ENCODE measurements at places on chromosomes 7 and 10.

DNA sequence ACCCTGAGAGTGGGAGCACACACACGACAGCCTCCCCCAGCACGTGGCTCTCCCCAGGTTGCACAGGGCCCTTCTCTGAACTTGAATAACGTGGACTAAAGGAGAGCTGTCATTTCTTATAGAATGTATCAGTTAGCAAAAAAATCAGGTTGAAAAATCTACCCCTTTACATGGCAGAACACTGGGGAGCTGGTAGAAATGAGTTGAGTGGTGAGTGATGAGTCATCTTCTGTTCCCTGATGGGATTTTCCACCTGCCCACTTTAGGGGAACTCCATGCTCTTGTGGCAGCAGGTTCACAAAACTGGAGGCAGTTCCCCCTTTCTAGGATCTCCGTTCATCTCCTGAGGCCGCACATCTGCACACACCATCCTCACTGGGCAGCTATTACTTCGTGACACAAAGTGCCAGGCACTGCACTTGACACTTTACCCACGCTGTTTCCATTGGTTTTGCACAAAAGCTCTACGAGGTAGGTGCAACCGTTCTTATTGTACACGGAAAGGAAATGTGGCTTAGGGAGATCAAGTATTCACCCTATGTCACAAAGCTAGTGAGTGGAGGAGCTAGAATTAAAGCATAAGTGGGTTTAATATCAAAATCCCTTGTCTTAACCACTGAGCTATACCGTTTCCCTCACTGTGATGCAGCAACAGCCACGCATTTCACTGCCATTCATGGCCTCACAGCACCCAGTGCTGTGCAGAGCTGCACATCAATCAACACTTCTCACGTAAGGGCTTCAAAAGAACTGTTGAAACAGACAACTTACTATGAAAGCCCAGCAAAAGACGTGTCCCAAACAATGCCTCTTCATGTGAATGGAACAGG lies 80.2 kb downstream of the RNF216 start:
- DNase-seq = no peak

DNA sequence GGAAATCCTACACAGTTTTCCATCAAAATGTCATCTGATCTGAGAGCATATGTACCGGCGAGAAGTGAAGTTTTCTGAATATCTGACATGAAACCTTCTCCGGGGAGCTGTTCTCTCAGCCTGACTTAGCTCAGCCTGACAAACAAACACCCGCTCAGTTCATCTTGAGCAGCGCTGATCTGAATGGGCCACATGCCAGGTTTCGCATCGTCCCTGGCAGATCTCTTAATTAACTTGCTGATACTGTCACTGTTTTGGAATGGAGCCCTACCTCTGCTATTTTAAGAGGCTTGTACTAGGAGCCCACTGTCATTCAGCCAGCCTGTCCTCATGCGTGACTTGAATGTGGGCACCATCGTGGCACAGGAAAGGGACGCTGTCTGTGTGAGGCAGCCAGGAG lies 109.2 kb downstream of the STRA8 start:
- DNase-seq = no peak

GRCh38 chr10:17112566-17112965 lies 17.0 kb downstream of the CUBN start:
- DNase-seq = no peak

- no peak for DNase-seq
These were observed 28.6 kb downstream of the OGDH start for GRCh38 chr7:44634839-44635591.

- no peak for DNase-seq
These were observed 18.3 kb downstream of the TACR2 start for GRCh38 chr10:69398466-69398865.

GRCh38 chr7:7438851-7439250 lies 96.8 kb downstream of the COL28A1 start:
- peak; percentile 85 for DNase-seq

DNA sequence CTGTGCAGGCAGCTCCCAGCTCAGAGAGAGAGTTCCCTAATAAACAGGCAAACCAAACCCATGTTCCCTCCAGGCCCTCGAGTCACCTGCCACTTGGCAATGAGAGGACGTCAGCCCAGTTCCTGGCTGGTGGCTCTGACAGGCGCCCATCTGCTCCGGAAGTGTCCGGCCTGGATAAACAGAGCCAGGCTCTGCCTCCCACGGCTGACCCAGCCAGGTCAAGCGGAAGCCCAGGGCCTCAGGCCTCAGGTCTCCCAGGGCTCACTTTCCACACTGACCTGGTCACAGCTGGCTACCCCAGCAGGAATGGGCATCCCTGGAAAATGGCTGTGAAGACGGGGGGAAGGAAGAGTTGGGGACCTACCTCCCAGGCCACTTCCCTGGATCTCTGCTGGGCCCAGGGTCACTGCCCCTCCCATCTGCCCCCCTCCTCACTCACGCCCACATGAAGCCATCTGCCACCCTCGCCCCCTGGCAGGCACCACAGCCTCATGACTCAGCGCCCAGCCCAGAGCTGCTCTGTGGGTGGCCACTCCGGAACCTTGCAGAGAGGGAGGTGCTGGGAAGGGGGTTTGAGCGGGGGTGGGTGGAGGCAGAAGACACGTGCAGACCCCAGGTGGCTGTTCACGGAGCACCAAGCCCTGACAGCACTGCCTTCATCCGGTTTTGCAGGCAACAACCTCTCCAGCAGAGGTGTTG lies 37.4 kb upstream of the DUSP5 start:
- no peak for DNase-seq

GRCh38 chr10:30821994-30822692 lies 192.6 kb upstream of the LYZL2 start:
- DNase-seq = no peak

DNA sequence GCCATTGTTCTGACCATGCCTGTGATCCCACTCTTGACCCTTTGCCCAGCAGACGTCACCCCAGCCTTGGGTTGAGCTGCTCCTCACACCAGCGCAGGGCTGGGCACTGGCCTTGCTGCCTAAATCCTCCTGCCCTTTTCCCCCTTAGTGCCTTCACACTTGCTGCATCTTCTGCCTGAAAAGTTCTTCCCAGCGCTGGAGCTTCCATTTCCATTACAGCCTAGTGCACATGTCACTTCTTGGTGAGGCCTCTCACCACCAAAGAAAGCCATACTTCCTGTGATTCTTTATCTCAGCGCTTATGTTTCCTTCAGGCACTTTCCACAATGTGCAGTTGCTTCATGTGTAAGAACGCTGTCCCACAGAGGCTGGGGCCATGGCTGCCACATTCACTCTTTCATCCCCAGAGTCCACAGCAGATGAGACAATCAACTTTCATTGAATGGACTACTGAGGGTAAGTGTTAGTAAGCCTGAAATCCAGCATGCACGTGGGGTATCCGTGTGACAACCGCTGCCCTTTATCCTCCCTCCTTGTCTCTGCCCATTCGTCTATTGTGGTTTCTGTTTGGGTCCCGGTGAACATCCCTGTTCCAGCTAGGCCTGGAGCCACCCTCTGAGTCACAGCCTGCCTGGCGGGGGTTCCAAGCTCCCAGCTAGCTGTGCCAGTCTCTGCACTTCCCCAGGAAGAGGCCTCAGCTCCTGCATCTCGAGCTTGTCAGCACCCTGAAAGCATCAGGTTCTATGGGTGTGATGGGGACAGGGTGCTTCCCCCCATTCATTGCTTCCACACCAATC lies 37.3 kb downstream of the ADRA2A start:
- DNase-seq = no peak

DNA sequence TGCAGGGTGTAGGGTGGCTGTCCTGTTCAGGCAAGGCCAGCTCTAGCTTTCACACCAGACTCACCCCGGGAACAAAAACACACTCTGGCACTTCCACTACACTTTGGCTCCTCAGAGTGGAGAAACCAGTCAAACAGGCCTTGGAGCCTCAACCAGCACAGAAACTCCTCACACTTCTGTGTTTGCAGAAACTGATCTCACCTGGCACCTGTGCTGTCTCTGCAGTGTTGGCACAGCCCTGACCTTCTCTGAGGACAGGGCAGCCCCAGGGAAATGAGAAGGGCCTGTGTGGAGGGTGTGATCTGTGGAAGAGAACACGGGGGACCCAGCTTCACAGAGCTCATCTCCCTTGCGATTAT lies 4.1 kb upstream of the CALML5 start:
- DNase-seq = peak; percentile 19

DNA sequence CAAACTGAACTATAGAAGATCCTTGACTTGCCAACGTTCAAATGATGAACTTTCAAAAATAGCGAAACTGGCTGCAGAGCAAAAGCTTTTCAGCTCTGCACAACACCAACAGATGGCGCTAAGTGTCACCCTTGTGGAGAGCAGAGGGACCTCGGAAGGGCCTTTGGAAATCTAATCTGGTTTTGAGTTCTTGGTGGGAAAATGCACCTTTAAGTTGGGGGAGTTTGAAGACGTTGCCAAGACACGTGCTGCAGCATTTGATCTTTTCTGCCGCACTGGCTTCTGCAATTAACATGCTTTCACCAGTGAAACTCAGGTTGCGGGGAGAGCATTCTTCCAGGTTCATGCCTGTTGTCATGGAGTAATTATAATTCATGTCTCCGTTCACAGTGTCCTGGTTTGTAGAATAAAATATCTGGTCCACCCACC lies 26.3 kb upstream of the WDR11 start:
- DNase-seq = no peak

DNA sequence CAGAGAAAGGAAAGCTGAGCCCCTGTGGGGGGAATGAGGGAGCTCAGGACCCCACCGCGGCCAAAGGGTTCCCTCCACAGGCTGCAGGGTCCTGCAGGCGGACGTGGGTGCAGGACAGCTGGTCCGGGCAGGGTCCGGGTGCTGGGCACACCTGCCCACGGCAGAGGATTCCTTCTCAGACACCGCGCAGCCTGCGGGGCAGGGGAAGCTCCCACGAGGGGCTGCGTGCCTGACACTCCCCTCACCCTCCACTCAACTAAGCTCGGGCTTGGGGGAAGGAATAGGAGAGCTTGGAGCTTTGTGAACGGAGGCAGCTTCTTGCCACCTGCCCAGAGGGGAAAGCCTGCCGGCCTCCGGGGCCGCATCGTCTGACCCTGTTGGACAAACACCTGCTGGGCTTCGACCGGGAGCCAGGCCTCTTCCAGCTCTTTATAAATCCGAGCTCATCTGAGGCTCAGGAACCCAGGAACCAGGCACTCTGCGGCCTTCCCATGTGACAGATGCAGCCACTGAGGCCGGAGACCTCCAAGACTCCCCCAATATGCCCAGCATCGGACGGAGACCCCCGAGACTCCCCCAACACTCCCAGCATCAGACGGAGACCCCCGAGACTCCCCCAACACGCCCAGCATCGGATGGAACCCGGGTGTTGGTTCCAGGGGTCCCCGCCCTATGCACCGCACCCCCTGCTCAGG lies 97.3 kb downstream of the PDGFA start:
- no peak for DNase-seq

- no peak for DNase-seq
These were observed 293.1 kb downstream of the GRM8 start for GRCh38 chr7:126959649-126960048.

DNA sequence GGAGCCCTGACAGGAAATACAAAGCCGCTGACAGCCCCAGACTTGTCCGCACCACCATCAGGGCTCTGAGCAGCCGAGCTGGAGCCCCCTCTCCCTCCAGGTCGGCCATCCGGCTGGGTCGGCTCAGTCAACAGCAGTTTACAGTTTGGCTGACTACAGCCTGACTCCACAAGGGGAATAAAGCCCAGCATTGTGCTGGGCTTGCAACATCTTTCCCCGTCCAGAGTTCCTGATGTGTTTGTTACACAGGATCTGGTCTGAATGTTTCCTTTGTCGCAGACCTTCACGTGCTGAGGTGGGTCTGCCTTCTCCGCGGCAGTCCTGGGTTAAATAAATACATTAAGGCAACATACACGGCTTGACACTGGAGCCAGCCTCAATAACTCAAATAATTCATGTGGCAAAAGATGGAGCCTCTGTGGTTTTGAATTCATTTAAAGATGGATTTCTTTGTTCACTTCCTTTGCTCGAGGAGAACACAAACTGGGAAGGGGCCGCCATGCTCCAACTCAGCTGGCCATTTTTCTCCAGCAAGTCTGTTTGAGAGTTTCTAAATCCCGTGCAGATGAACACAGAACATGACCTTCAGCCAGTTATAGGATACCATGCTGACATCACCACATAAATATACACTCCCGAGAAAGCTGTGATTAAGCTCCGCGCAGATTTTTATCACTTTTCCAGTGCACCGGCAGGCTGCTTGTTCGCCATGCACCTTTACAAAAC lies 192.1 kb downstream of the WDR11 start:
- DNase-seq = no peak
